ENCODE measurements at places on chromosomes 7 and 10.

DNA sequence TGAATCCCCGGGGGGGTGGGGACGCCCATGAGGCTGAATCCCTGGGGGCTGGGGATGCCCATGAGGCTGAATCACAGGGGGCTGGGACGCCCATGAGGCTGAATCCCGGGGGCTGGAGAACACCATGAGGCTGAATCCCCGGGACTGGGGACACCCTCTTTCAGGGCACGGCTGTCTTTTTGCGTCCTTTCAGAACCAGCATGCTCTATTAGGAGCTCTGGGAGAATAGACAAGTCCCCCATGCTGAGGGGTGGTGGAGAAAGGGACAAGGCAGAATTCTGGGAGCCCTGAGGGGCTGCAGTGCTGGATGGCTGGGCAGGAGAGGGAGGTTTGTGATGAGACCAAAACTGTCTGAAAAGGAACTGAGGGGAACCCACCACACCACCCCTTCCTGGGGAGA lies 257.3 kb upstream of the TCERG1L start:
- DNase-seq: no peak

- no peak for DNase-seq
Observed at GRCh38 chr10:29229258-29229705, 59.6 kb upstream of the LYZL1 start.

GRCh38 chr10:117216028-117216427 lies 18.7 kb downstream of the KCNK18 start:
- no peak for DNase-seq

DNA sequence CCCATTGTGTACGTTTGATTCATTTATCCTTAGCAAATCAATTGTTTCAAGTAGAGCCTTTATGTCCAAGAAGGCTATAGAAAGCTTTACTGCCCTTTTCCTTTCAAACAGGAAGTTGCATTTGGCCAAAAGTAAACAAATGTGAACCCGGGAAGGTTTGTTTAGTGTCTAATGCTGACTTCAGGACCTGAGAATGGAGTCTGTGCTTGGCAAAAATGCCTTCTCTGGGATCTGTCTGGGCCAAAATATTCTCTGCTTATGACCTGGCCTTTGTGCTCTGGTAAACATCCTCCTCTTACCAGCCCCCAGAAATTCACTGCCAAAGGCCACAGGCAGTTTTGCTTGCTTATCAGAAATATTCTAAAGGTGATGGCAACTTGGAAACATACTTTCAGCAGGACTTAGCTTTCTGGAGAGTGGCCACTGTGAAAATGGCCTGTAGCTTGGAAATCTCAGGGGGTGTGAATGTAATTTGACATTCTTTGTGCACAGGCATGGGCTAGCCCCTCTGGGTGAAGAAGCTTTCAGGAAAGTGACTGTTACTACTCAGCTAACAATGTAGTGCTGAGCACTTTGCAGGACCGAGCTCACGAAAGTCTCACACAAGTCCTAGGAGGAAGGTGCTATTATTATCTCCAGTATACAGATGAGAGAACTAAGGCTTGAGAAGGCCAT lies 199.5 kb downstream of the PTEN start:
- no peak for DNase-seq

DNA sequence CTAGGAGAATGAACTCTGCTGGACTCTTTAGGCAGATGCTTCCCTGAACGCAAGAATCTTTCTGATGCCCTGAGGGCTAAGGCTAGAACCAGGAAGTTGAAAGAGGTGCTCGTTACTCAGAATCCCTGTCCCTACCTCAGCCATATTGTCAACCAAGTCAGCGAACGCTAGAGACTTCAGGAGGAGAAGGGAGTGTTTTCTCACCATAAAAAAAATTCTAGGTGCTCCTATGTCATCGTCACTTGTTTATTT lies 359.4 kb downstream of the PRPF18 start:
- DNase-seq: no peak

- DNase-seq: peak; percentile 92
Observed at GRCh38 chr10:110872145-110872983, 636 bp downstream of the PDCD4 start.

- DNase-seq: peak; percentile 54
Observed at GRCh38 chr10:132765435-132765834, 20.5 kb downstream of the NKX6-2 start.

- DNase-seq: no peak
Observed at GRCh38 chr7:107785926-107786325, 17.1 kb downstream of the SLC26A3 start.

DNA sequence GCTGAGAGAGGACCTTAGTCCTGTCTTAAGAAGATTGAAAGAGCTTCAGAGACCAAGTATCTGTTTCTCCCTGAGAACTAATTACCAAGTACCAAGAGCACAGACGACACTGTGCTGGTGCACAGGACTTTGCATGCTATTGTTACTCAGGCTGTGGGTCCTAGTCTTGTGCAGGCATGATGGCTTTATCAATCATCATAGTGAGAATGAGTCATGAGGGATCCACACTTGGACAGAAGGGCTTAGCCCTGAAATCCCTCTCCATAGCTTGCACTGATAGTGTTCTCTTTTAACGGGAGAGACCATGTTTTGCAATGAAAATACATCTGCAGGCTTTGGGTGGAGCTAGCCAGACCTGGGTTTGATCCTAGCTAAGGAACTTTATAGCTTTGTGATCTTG lies 93.3 kb downstream of the SORCS3 start:
- no peak for DNase-seq

GRCh38 chr7:98753989-98754479 lies 115.8 kb downstream of the TMEM130 start:
- DNase-seq: peak; percentile 89

GRCh38 chr10:97921581-97922021 lies 72.0 kb downstream of the GOLGA7B start:
- no peak for DNase-seq

DNA sequence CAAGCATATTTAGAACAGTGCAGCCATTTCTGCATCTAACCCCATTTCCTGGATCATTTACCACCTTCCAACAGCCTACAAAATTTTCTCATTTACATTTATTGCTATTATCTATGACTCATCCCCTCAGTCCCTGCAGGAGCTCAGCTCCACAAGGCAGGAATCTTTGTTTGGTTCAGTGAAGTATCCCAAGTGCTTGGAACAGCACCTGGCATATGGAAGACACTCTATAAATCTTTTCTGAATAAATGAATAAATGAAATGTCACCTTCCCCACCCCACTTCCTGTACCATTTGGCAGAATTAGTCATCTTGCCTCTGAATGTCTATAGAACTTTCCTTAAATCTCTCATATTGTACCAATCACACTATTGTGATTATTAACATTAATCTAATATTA lies 110.7 kb downstream of the HIP1 start:
- no peak for DNase-seq

DNA sequence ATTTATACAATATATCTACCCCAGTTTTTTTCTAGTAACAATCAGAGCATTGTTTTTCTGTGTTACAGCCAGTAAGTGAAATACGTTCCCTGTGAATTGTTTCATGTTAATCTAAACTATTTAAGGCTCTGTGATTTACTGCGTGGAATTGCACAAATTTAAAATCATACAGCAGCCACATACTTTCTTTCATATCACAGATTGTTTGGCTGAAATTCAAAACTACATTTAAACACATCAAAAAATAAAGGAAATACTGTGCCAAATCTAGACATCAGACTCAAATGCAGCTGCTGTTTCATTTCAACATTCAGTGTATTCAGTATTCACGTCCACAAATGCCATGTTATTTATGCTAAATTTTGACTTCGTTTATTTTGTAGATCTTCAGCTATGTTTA lies 242.6 kb upstream of the HGF start:
- no peak for DNase-seq

DNA sequence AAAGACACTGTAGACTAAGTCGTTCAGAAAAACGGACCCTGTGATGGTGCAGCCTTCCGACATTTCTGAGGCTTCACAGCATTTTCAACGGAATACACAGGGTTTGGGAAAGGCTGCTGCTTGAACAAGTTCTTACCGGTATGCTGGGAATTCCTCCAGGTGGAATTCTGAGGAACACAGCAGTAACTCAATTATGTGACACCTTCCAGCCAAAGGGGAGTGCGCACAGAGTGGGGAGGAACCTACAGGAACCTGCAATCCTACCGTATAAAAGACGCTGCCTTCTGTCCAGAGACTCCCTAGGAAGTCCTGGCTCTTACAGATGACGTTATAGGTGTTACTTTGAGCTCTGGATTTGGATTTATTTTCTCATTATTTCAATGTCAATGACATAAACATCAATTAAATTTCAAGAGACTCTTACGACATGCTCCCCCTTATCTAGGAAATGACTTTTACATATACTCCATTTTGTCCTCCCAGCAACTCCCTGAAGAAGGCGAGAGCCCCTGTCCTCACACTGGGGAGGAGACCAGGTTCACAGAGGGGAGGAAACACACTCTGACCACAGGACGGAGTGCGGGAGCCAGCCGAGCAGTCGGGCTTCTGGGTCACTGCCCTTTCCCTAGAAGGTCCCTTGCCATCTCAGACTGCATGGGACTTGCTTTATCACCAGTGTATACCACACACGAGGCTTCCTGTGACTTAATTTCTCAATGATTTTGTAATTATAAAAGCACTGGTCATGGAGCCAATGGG lies 27.9 kb downstream of the VIPR2 start:
- DNase-seq: no peak

- DNase-seq: no peak
Observed at GRCh38 chr10:47053081-47053798, 142.0 kb downstream of the PTPN20 start.

GRCh38 chr10:132640326-132641125 lies 102.9 kb downstream of the INPP5A start:
- DNase-seq: no peak

- no peak for DNase-seq
Observed at GRCh38 chr10:93123766-93124165, 50.1 kb downstream of the CYP26A1 start.

DNA sequence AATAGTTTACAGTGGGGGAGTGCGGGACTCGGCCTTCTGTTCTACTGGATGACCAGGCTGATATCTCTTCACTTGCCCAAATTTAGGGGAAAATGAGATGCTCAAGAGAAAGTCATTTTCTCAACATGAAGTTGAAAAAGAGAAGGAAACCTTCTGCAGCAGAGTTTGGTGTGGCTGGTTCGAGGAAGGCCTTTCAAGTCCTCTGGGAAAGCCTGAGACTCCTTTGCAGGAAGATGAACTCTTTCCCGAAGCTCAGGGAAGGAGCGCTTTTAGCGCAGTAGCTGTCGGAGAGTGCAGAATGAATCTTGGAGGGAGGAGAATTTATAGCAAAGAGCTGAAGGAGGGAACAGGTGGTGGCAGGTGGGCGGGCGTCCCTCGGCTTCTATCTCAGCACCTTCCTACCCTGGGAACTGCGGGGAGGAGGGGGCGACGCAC lies at the start of gene ATOH7:
TSS of gene ATOH7 (minus strand) at position 297 of the 435 bp plus-strand sequence. CDS start 436 bp downstream, outside the sequence.
- peak; percentile 26 for DNase-seq

- no peak for DNase-seq
Observed at GRCh38 chr7:24029068-24029467, 254.9 kb upstream of the NPY start.

DNA sequence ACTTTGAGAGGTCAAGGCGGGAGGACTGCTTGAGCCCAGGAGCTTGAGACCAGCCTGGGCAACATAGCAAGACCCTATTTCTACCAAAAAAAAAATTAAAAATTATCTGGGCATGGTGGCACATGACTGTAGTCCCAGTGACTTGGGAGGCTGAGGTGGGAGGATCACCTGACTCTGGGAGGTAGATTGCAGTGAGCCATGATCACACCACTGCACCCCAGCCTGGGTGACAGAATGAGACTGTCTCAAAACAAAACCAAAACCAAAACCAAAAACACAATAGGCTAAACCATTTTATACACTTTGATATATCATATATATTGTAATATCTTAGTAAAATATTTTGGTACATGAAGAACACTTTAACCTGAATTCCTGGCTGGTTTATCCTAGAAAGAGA lies 101.6 kb downstream of the RAPGEF5 start:
- no peak for DNase-seq

GRCh38 chr7:421136-421991 lies 98.3 kb downstream of the PDGFA start:
- DNase-seq: no peak
